Right renal pelvis (tissue), 4 donors: ENCODE measurements at places on chromosomes 5 and 9.

GRCh38 chr9:13447843-13448422 lies 168.4 kb upstream of the MPDZ start:
- DNase-seq: no peak

- DNase-seq: no peak
These were observed 38.1 kb upstream of the SMARCA2 start for GRCh38 chr9:1977026-1977425.

DNA sequence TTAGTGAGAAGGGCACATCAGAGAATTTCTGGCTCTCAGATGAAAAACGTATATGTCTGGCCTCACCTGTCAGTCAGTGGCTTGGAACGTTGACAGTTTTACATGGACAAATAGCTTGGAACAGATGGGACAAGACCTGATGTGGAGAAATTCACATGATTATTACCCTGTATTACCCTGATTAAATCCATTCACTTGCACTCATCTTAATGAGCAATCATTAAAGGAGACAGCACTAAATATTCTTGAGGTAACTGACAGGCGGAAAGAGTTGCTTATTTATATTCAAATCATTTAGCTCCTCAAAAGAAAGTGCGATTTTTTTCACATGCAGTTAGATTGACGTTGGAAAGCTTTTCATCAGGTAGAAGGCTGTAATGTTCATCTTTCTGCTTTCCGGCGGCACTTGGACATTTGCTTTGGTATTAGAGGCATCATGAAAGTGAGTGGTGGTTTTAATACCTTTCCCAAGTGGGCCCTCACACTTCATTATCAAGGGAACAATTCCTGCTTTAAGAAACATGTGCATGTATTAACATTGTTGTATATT lies 11.7 kb upstream of the TAS2R1 start:
- no peak for DNase-seq

- DNase-seq: peak; percentile 77
These were observed 616 bp upstream of the ENC1 start for GRCh38 chr5:74640954-74641734.

DNA sequence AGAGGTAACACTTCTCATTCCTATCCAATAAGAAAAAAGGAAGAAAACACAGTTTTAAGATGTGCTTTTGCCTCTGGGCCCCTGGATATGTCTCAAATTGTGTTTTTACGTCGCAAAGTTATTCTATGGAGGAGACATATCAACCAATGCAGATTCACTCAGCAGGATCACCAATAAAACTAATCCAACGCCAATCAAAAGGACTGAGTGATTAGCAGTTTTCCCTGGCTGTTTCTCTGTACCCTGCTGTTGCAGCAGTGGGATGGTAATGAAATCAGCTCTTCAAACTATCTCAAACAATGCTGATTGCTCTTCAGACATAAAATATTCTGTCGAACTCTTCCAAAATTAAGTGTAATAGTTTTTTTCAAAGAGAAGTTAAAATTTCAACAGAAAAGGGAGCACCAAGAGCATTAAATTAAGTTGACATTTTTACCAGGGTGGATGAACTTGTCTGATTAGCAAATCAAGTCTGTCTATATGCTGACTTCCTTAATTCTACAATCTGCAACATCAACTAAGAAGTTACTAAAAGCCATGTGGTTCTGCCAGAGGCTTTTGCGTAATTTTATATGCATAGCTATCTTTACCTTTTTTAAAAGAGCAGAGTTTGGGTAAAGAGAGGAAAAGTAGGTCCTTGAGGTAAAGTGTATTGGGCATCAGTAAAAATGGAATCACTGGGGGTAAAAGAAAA lies 9.7 kb upstream of the HK3 start:
- DNase-seq: no peak

GRCh38 chr9:121453232-121453892 lies 46.3 kb downstream of the GGTA1 start:
- no peak for DNase-seq

- no peak for DNase-seq
These were observed 42.8 kb downstream of the STK10 start for GRCh38 chr5:172144931-172145869.

DNA sequence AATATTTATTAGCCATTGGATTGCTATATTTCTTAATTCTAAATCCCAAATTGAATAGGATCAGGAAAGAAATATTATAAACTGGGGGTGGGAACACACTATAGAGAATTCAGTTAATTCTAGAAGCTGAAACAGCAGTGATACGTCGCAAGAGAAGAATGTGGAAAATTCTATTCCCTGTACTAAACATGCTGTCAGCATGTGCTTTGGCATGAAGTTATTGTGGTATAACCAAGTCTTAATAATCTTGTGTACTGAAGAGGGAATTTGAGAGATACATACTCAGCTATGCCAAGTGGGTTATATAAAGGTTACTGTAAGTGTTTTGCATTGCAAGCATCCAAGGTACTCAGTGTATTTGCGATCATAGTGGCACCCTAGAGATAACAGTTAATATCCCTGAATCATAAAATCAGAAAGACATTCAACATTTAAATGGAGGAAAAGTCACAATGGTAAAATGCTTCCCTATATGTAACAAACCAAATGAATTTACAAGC lies 1492.9 kb upstream of the C9orf72 start:
- no peak for DNase-seq

DNA sequence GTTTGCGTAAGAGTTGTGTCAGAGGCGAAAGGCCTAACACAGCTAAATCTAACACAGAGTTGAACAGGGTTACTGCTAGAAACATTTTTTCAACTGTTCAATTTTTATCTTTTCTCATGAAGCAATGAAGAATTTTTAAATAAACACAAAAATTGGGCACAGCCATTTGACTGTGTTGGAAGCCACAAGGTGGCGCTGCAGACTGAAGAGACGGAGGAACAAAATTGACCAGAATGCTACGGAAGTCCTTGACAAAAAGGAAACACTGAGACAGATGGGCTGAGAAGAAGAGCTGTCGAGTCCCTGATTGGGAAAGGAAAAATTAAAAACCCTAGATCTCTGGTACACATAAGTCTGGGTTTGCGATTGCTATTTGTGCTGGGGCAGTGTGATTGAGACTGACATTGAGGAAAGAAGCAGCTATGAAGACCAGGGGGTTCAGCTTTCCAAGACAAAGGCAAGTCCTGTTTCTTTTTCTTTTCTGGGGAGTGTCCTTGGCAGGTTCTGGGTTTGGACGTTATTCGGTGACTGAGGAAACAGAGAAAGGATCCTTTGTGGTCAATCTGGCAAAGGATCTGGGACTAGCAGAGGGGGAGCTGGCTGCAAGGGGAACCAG lies at the start of gene PCDHB9:
Gene PCDHB9 (plus strand): TSS at position 265 of the 616 bp plus-strand sequence. CDS start 158 bp downstream, at position 423.
- no peak for DNase-seq

DNA sequence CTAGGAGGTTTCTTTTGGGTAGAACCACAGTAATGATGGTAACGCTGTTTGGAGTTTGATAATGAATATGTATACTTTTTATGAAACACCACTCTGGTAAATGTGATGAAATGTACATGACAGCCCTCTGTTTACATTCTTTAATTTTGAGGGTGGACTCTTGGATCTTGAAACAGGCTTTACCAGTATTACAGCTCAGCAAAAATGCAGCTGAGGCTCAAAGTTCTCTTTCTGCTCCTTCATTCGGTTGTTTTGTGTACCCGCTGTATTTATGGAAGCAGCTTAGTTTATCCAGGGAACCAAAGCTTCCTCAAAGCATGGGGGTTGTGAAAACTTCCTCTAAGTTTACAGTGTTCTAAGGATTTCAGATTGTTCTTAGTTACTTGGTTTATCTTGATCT lies 11.1 kb downstream of the GAPVD1 start:
- peak; percentile 5 for DNase-seq

DNA sequence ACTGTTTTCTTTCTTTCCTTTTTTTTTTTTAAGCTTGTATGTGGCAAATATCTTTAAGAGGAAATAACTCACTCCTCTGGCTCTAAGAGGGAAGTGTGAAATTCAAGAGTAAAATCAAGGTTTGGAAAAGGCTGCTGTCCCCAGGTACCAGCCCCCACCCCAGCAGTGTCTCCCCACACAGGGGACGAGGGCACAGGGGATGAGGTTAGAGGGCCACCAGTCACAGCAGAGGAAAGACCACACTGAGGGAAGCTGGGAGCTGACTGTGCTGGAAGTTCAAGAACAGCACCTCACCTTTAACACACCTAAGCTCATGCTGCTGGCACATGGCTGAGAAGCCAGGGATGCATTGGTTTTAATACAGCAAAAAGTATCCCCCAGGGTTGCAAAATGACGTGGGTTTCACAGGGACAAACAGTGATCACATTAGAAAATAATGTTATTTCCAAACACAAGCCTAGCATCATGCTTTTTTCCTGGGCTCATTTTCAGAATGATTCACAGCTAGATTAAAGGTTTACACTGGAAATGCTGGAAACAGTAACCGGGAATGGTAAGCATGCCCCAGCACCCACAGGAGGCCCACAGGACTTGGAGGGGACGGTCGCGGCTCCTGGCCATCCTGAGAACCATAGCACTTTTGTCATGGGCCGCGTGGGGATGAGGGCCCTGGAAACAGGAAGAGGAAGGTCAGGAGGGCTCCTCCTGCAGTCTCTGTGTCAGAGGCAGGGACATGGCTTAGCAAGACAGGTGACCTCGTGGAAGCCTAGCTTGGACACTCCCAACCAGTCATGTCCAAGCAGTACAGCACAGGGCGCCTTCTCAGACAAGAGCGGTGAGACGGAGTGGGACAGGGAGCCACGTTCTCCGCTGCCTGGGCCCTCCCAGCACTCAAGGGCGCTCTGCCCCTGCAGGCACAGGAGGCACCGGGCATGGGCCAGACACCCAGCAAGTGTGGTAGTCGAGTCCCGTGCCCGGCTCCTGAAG lies 6.9 kb downstream of the LPCAT1 start:
- DNase-seq: no peak

- no peak for DNase-seq
These were observed 30.6 kb downstream of the NDUFS6 start for GRCh38 chr5:1831677-1832313.

- DNase-seq: no peak
These were observed 46.7 kb downstream of the VAV2 start for GRCh38 chr9:133945314-133945975.

- no peak for DNase-seq
These were observed 193.7 kb downstream of the ENC1 start for GRCh38 chr5:74446725-74447241.

DNA sequence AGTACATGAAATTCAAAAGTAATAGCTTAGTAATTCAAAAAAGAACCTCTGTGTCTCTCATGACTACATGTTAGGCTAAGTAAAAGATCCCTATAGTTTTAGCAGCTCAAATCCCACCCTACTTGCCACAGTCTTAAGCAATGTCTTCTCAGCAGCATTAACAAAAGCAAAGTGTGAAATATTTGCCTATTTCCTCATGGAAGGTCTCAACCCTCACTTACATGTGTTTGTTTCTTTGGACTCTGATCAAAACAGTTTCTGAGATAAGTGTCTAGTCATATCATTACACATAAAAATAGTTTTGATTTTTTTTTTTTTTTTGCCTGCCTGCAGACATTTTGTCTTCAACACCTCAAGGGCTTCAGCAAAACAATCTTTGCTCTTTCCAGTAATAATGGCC lies 310.5 kb downstream of the CETN3 start:
- no peak for DNase-seq

GRCh38 chr9:28410411-28410810 lies 837.1 kb upstream of the C9orf72 start:
- DNase-seq: no peak

GRCh38 chr9:121171236-121171635 lies 30.4 kb downstream of the RAB14 start:
- no peak for DNase-seq

DNA sequence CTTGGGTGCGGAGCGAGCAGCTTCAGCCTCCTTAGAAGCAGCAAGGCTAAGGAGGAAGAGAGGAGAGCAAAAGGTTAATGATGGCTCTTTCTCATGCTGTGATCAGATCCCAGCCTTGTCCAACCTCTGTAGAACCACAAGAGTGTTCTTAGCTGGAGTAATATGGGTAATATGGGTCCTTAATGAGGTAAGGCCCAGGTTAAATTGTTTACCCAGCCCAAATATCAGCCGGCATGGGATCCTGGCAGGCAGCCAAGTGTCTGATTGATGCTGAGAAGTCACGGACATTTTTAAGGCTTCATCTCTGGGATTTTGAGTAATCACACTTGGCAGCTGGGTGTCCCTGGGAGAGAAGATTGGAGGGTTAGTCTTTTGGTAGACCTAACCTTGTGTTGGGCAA lies 32.3 kb downstream of the GLRA1 start:
- DNase-seq: no peak

DNA sequence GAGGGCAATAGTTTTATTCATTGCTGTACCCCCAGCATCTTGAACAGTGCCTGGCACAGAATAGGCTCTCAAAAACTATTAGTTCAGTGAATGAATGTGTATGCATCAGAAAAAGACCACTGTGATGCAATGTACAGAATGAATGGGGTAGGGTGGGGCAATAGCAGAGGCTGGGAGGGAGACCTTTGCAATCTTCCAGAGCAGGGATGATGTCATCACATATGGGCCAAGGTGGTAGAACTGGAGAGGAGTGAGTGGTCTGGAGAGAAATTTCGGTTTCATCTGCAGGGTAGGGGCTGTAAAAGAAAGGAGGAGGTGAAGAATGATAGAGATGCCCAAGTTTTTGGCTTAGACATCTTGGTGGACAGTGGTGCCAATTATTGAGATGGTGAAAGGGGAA lies 23.4 kb upstream of the ARAP3 start:
- DNase-seq: no peak
